Activated naive CD4-positive, alpha-beta T cell (primary cell): ENCODE measurements at places on chromosomes 2 and 18.

GRCh38 chr2:168999668-169000213 is 31.4 kb downstream of the ABCB11 start:
- DNase-seq = no peak

GRCh38 chr2:45897842-45898241 is 246.4 kb downstream of the PRKCE start:
- no peak for DNase-seq

DNA sequence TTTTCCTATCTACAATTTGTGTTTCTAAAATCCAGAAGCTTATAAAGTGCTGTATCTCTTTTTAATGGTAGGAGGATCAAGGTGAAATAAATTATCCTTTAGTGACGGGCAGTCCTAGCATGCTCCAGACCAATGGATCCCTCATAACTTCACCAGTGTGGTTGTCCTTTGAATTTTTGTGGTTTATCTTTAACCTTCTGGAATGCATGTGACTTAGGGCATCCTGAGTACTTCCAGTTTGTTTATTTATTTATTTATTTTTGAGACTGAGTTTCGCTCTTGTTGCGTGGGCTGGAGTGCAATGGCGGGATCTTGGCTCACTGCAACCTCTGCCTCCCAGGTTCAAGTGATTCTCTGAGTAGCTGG is 40.4 kb downstream of the NUP35 start:
- no peak for DNase-seq

- DNase-seq = no peak
Observed at GRCh38 chr2:240989451-240990265, 8.8 kb upstream of the SNED1 start.

GRCh38 chr2:219352448-219353023 is 20.0 kb upstream of the RESP18 start:
- DNase-seq = peak; percentile 47
